ENCODE measurements at places on chromosomes 7 and 10.

DNA sequence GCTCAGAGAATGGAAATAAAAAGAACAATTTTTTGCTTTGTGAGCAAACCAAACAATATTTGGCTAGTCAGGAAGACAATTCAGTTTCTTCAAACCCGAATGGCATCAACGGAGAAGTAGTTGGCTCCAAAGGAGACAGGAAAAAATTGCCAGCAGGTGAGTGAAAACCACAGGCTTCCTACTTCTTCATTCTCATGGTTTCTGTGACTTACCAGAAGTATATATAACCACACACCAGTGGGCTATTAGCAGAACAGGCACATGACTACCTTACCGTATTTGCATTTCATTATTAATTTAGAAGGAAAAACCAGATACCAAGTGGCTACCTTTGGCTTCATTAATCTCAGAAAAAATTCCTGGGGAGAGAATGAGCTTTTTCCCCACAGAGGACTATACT, 8.8 kb downstream of the TDRD1 start:
- no peak for DNase-seq

DNA sequence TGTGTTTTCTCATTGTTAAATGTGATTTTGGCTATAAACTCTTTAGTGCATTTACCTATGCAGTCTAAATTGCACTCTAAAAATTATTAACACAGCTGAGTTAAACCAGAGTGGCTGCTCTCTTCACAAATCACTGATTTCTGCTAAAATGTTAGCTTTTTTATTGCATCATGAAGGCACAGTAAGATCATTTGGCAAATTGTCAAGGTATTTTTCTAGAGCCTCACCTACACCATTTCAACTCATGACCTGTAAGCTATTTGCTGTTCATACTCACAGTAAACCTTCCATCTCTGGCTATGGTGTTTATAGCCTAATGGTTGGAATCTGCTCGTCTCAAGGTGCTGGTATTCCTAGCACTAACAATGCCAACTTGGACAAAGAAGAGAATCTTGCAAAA, 25.7 kb downstream of the NDUFB2 start:
- DNase-seq: no peak

DNA sequence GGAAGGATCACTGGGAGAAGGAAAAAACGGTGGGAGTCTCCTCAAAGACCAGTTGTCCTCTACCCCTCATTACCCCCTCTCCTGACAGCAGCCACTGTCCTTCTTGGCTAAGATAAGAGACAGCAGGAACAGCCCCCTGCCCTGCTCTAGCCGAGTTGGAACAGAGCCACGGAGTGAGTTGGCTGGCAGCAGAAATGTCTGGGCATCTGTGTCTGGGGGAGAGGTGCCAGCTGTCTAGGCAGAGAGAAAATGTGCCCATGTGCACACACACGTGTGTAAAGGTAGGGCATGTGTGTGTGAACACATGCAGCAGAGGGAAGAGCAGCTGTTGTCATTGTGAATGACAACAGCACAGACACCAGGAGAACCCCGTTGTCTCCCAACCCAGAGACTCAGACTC, 9.4 kb upstream of the HILPDA start:
- no peak for DNase-seq

DNA sequence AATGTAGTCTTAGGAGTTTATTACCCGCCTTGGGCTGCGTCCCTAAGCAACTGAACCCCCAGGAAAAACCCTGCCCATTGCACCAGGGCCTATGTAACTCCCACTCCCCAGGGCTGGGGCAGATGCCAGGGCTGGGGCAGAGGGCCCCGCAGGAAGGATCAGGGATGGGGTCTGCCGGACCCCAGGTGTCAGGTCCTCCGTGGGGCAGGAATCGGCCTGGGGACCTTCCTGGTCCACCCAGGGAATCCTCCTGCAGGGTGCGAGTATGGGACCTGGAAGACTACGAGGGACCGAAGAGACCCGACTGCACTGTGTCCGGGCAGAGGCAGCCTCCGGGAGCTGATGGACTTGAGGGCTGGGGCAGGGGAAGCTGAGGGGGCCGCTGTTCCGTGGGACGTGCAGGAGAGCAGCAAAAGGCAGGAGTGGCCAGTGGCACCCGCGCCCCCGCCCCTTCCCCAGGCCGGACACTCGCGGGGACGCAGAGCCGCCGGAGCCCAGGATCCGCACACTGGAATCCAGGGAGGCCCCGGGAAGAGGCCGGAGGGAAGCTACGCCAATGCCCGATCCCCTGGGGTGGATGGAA, 2.5 kb upstream of the ATP5MF start:
- DNase-seq: no peak

- DNase-seq: no peak
Observed at GRCh38 chr7:80890426-80891258, 28.2 kb downstream of the SEMA3C start.

- no peak for DNase-seq
Observed at GRCh38 chr7:158302274-158303070, 285.2 kb downstream of the PTPRN2 start.

- DNase-seq: no peak
Observed at GRCh38 chr7:45697576-45698136, 123.5 kb downstream of the ADCY1 start.

- DNase-seq: no peak
Observed at GRCh38 chr10:119477444-119477843, 65.1 kb downstream of the RGS10 start.

All from anterior cingulate cortex (tissue), 58 donors.